ENCODE measurements at places on chromosomes 2 and 18. TPM values are rescaled to one million over a fixed set of nuclear protein-coding genes. Genes with fewer than 3 reads are reported as not detected.

Gene PLCD4
- not detected for total RNA-seq

Gene RGPD3
- 0.06 TPM for total RNA-seq

Gene CYBRD1
- 0.97 TPM for total RNA-seq

Gene ALK
- not detected for total RNA-seq

Gene ASXL3
- not detected for total RNA-seq

Gene IL1RL2
- 0.06 TPM for total RNA-seq

Gene SIX2
- total RNA-seq: not detected

Gene RAB17
- not detected for total RNA-seq

Gene HRH4
- total RNA-seq: not detected

Gene KIF1A
- total RNA-seq: 2.6 TPM

Gene LRATD1
- not detected for total RNA-seq

Gene GPR17
- not detected for total RNA-seq

Gene C2orf66
- not detected for total RNA-seq

Gene NCL
- 1,690 TPM for total RNA-seq

Gene CRYGD
- not detected for total RNA-seq

Gene SPEG
- total RNA-seq: 0.95 TPM

Gene TBR1
- total RNA-seq: not detected

Gene ITGB6
- not detected for total RNA-seq

Gene ZNF521
- total RNA-seq: not detected

Gene RFX8
- not detected for total RNA-seq

Gene ANO7
- 3.1 TPM for total RNA-seq

Gene EFEMP1
- total RNA-seq: not detected

Data from activated CD8-positive, alpha-beta memory T cell treated with anti-CD3 and anti-CD28 coated beads for 36 hours (primary cell).